HS-5 (cell line): ENCODE measurements at places on chromosomes 5 and 9.

GRCh38 chr5:177553671-177554429 is 513 bp downstream of the FAM193B start:
- no peak for DNase-seq

DNA sequence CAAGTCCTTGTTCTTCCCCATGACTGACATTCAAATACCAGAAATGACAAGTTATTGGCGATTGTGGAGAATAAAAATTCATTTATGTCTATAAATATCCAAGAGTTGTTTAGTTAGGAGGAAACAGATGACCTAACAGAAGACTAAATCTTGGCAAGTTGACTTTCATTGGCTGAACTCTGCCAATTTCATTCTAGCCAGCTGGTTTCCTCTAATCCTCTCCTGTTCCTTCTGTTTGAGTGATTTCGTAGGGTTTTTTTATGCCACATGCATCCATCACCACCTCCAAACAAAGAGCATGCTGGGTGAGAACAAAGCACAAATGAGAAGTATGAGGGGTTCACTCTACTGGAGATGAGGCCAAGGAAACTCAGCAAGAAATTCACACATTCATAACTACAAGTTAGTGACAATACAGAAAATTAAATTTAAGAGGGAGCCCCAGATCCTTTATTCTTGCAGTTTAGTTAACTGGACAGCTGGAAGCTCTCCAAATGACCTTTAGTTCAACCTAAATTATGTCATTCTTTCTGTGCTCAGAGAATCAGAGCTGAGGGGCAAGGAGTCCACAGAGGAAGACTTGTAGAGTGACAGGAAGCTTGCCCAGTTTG is 932.0 kb downstream of the TLE4 start:
- no peak for DNase-seq

DNA sequence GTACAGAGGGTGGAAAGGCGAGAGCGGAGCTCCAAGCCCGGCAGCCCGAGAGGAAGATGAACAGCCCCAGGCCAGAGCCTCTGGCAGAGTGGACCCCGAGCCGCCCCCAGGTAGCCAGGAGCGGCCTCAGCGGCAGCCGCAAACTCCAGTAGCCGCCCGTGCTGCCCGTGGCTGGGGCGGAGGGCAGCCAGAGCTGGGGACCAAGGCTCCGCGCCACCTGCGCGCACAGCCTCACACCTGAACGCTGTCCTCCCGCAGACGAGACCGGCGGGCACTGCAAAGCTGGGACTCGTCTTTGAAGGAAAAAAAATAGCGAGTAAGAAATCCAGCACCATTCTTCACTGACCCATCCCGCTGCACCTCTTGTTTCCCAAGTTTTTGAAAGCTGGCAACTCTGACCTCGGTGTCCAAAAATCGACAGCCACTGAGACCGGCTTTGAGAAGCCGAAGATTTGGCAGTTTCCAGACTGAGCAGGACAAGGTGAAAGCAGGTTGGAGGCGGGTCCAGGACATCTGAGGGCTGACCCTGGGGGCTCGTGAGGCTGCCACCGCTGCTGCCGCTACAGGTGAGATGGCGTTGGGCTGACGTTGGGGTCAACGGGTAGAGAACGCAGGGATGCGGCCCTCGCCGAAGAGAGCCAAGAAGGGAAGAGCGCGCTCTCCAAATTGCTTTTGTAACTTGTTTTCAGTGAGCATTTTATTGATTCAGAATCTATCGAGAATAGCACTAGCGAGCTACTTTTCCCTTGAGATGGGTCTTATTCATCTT is at the start of gene PTGER4:
PTGER4 (plus strand) TSS at position 3 of the 769 bp plus-strand sequence. CDS start 1,079 bp downstream, outside the sequence.
- no peak for DNase-seq

GRCh38 chr5:174910245-174910737 is 185.9 kb downstream of the MSX2 start:
- DNase-seq: no peak

DNA sequence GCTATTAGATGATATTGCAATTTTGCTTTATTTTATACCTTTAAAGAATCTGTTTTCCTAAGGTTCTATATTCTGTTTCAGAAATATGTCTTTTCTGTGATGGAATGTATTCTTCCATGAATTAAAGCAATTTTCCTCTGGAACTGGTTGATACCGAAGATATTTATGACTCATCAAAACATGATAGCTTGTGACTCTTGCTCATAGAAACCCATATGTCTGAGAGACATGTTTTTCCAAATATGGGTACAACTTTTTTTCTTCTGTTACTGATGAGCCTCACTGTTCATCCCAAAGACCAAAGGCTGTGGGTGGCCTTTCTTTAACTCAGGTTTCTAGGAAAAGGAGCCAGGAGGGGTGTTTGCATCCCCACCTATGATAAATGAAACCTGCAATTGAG is 126.1 kb upstream of the PAPPA start:
- peak; percentile 58 for DNase-seq

DNA sequence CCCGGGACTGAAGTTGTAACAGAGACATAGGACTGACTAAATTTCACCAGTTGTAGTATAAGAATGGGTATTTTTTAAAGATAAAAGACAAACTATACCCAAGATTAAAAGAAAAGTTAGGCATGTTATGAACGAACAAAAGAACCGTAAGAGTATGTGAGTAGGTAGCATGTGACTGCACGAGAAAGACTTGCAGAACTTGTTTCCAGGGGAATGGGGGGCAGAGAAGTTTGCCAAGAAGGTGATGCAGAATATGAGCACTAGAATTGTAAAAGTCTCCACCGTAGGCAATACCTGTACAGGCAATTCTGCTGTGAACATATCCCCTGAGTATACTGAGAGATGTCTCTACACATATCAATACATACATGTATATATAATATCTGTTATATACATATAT is 614.7 kb downstream of the PRELID2 start:
- DNase-seq: no peak

DNA sequence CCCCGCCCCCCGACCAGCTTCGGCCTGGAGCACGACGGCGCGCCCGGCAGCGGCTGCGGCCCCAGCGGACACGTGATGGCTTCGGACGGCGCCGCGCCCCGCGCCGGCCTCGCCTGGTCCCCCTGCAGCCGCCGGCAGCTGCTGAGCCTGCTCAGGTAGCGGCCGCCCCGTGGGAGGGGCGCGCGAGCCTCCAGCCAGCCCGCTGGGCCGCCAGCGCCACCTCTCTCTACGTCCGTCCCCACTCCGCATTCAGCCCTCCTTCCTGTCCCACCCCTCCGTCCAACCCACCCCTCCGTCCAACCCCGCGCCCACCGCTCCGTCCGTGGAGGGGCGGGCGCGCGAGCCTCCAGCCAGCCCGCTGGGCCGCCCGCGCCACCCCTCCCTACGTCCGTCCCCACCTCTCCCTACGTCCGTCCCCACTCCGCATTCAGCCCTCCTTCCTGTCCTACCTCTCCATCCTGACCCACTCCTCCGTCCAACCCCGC is 6.5 kb downstream of the ADAMTS13 start:
- no peak for DNase-seq

- DNase-seq: no peak
Observed at GRCh38 chr9:18472435-18472834, 1.5 kb upstream of the ADAMTSL1 start.

GRCh38 chr5:151222790-151223446 is 974 bp downstream of the CCDC69 start:
- DNase-seq: no peak

GRCh38 chr9:126296687-126297086 is 29.9 kb upstream of the MVB12B start:
- DNase-seq: no peak

- DNase-seq: no peak
Observed at GRCh38 chr5:113063927-113064326, 87.3 kb downstream of the DCP2 start.

DNA sequence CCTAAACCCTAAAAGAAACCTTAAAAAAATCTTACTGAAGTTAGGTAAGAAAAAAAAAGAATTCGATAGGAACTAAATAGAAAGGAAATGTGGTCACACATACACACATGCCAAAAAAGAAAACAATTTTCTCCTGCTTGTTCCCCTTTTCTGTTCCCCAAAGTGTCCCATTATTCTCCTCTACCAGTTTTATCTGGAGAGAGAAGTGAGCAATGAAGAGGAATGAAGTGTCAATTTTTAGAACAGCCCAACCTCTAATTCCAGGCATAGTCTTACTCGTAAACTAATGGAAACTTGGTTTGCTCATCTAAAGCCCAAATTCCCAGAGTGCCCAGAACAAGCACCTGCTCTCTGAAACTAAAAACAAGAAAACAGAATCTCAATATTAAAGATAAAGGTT is 26.1 kb downstream of the AP3B1 start:
- no peak for DNase-seq

DNA sequence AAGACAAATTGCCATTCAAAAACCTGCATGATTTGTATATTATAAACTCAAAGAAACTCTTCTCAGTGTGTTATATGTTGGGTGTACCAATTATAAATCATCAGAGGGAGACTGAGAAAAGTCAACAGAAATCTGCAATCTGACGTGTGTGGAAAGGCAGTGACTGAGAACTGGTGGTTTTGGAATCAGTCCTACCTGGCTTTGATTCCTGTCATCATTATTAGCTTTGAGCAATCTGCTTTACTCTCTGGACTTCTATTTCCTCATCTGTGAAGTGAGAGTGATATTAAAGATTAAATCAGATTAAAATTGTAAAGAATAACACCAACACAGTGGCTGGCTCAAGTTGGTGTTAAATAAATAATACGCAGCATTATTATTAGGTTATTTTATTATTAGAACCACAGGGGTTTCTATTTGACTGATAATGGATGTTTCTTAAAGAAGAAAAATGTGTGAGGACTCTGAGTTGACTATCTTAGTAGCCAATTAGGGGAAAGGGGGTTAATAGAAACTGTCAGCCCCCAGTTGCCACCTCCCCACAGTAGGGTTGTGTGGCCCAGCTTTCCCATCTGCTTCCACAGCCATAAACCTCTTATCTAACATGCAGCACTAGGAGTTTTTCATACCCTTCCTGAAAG is 59.6 kb downstream of the SNCAIP start:
- DNase-seq: no peak

DNA sequence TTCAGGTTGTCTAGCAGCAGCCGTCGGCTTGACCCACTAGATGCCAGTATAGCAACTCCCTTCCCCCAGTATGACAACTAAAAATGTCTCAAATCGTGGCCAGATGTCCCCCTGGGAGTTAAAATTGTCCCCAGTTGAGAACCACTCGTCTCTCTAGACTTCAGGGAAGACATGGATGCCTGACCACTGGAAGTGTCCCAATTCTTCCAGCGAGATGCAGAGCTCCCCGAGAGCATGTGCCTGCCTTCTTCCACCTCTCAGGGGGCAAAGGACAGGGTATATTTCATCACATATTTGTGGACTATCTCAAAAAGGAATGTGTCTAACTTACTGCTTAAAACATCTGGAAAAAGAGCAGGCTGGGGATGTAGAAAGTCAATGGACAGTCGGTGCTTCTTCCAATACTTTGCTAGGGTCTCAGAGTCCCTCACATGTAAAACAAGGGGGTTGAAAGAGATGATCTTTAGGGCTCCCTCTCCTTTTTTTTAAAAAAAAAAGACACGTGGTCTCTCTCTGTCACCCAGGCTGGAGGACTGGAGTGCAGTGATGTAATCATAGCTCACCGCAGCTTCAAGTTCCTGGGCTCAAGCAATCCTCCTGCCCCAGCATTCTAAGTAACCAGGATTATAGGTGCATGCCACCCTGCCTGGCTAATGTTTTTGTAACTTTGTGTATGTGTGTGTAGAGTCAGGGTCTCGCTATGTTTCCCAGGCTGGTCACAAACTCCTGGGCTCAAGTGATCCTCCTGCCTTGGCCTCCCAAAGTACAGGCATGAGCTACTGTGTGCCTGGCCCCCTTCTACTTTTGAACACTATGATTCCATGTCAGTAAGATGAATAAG is 190.6 kb downstream of the DAB2IP start:
- no peak for DNase-seq

- DNase-seq: no peak
Observed at GRCh38 chr5:131684595-131684994, 49.6 kb upstream of the RAPGEF6 start.

DNA sequence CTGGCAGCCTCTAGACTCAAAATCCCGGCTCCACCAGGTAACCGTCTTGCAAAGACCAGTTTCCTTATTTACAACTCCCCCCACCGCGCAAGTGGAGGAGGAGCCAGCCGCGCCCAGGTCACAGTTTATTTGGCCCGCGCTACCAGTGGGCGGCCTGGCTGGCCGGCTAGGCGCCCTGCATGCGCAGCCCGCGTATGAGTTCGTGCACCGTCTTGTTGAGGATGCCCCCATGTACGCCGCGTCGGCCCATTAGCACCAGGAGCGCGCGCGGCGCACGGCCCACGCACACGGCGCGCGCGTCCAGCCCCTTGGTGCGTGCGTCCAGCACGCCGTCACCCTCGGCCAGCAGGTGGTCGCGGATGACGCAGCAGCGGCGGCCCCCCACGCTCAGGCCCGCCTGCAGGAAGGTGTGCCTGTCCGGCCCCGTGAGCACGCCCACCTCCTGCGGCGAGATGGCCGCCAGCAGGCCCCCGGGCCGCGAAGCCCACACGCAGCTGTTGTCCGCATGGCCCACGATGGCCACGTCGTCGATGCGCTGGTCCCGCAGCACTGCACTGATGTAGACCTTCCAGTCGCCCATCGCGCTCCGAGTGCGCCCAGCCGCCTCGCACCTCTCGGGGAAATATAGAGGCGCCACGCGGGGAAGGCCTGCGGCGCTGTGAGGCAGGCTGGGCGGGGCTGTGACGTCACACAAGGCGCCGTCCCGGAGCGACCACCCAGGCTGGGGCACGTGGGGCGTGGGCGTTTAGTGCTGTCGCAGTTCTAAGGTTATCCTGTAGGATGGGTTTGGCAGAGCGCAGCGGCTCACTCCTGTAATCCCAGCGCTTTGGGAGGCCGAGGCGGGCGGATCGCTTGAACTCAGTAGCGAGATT is at the start of gene PFN3:
PFN3 (minus strand) TSS at position 665 of the 872 bp plus-strand sequence; CDS start at position 580, 85 bp downstream.
- DNase-seq: no peak

- no peak for DNase-seq
Observed at GRCh38 chr5:7850395-7851239, at the start of gene CFAP90. CFAP90 (minus strand) TSS chr5:7851133; CDS start chr5:7851021, 112 bp downstream.

- no peak for DNase-seq
Observed at GRCh38 chr9:123421801-123422455, 65.9 kb downstream of the CRB2 start.

DNA sequence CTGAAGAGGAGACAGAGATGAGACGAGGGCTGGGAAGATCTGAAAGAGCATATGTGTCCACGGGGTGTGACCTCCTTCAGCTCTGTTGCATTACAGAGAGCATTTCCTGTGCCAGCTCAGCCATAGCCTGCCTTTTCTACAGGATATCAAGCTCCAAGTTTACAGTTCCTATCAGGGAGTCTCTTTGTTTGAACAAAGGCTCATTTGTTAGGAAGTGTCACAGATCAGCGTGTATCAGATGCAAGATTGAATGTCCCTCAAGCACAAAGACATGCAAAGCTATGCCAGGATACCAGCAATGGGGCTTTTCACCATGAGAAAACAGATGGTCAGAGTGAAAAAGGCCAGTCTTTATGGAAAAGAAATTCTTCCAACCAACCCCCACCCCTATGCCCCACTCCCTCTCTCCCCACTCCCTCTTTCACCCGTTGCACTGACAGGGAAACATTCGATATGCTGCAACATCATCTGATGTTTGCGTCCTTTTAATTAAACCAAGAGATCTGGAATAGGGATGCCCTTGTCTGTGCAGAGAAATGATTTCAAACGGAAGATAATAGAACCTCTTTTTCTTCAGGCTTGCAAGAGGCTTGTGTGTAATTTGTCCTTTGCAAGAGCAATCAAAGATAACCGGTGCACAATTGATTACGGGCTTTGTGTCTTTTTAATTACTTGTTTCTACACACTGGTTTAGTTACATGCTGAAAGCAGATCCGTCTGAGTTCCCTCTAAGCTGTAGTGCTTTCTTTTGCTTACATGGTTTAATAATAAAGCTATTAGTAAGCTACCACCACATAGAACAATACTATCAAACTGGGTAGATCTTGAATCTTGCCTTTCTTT is 263.1 kb upstream of the RGMB start:
- no peak for DNase-seq
